ENCODE measurements at places on chromosomes 1 and 21.

DNA sequence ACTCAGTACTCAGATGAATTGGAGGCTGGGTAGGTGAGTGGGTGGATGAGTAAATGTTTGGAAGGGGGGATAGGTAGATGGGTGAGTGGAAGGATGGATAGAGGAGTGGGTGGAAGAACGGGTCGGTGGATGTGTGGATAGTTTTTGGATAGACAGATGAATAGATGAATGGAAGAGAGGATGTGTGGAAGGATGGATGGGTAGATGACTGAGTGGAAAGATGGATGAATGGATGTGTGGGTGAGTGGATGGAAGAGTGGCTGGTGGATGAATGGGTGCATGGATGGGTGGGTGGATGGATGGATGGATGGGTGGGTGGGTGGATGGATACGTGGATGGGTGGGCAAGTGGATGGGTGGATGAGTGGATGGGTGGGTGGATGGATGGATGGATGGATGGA, 3.7 kb downstream of the SLC45A1 start:
- no peak for DNase-seq

DNA sequence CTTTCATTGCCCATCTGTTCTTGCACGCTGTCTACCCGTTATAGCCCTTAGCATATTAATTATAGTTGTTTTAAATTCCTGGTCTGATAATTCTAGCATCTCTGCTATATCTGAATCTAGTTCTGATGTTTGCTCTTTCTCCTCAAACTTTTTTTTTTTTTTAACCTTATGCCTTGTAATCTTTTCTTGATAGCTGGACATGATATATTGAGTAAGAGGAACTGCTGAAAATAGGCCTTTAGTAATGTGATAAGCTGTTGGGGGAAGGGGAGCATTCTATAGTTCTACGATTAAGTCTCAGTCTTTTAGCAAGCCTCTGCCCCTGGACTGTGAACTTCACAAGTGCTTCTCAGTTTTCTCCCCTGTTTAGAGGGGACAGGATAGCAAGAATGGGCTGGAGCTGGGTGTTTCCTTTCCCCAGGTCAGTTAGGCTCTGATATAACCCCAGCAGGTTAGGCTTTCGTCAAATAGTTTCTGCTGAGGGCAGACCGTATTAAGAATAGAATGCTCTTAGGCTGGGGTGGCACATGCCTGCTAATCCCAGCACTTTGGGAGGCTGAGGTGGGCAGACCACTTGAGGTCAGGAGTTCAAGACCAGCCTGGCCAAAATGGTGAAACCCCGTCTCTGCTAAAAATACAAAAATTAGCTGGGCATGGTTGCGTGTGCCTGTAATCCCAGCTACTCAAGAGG, 62.2 kb downstream of the ZFYVE9 start:
- no peak for DNase-seq

DNA sequence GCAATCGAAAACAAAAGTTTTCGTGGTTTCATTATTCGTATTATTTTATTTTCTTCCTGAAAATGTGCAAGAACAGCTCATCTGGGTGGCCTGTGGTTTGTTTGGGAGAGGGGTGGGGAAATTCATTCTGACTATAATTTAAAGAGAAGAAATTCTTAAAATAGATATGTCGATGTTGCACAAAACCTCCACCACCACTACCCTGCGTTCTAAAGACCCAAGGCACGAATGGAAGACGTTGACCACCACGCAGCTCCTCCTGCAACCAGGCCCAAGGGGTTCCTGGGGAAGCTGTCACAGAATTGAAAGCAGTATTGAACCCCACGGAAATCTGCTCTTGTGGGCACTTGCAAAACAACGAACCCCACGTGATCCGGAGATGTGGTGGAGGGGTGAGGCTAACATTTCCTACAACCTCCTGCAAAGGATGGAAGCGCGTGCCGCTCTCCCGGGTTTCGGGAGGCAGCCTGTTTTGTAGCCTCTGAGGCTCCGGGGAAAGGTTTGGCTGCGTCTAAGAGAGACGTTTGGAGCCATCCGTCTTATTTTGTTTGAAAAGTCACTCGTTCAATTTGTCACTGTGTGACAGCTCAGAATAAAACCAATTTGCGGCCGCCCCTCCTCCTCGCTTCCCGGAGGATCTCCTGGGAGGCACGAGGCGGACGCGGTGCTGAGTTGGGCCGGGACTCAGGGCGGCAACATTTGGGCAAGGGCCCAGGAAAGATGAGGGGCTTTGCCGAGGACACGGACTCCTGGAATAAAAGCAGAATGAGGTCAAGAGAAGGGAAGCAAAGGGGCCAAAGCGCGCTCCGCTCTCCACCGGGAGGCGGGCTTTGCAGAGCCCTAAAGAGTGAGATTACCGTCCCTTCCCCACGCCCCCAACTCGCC, 810 bp upstream of the HLX start:
- DNase-seq: no peak

DNA sequence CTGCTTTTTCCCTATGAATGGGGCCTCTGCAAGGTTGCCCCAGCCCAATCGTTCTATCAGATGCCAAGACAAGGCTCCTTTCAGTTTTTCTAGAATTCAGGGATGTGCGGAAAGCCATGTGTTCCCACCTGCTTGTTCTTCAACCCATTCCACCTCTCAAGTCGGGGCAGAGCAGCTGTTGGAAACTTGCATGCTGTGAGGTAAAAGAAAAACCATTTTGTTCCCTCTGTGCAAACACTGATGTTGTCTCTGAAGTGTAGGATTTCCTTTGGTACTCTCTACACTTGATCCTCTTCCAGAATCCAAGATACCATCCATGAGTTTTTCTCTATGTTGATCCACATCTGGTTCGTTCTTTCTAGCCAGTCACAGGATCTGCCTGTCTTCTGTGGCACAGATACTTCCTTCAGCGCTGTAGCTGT, 7.3 kb downstream of the IER5 start:
- no peak for DNase-seq

DNA sequence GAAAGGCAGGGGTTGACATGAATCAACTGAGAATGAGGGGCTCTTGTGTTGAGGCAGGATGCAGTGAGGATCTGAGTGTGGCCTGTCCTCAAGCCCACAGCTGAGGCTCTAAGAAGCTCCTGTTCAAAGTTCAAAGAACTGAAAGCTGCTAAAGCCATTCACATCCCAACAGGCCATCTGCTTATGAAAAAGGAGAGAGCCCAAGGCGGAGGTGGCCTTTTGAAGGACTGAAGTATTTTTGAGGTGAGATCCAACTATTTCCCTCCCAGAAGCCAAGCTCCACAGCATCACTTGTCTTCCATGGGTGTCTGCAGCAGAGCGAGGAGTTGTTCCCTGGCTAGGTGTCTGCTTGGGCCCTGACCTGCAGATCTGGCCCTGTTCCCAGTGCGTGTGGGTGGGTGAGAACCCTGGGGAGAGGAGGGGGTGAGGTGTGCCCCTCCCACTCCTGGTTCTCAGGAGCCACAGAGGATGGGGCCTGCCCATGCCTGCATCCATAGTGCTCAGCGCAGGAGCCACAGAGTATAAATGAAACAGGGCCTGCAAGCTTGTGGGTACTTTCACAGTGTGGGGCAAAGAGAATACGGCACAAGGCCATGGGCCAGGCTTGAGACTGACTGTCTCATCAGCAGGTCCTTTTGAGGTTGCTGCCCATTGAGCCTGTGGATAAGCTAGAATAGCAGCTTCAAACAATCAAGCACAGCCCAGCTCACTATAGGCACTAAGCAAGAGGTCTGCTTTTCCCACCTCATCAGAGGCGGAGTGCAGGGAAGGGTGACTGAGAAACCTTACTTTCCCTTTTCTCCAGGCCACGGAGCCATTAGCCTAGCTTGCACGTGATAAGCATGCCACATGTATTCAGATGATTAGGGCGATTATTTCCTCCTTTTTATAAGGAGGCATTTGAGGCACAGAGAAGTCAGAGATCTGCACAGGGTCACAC, 15.7 kb downstream of the REG4 start:
- DNase-seq: no peak

GRCh38 chr1:114251573-114251939, 97.9 kb upstream of the SYT6 start:
- DNase-seq: no peak

GRCh38 chr1:41853907-41854306, 64.8 kb downstream of the HIVEP3 start:
- DNase-seq: no peak

Measured in GOT3 (cell line).